ENCODE measurements at places on chromosomes 5 and 9.
A peak's percentile ranks its signal among the peaks of the same experiment; 100 is the strongest.

- DNase-seq = no peak
These were observed 316.1 kb downstream of the TLE1 start for GRCh38 chr9:81373294-81373693.

GRCh38 chr9:94805585-94805984, 79.1 kb downstream of the AOPEP start:
- DNase-seq = no peak

- DNase-seq = no peak
These were observed 3.9 kb upstream of the PLPP1 start for GRCh38 chr5:55538661-55539060.

GRCh38 chr5:87572611-87573010, 159.9 kb upstream of the CCNH start:
- no peak for DNase-seq

DNA sequence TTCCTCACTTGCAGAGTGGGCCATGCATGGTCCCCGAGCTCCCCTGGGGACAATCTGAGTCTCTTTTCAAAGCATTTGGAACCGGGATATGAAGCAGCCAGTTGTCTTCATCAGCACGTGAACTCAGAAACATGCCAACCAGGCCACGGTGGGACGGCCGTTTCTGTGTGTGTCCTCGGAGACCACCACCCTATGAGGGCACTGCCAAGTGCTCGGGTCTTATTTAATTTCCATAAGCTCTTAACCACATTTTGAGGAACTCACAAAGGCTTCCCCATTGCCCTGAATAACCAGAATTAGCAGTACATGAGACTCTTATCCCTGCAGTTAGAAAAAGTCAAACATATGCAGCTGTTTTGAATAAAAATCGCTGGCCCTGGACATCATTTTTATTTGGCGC, 60.1 kb downstream of the OTULIN start:
- no peak for DNase-seq

- peak; percentile 45 for DNase-seq
These were observed 1.3 kb upstream of the ZNF366 start for GRCh38 chr5:72508241-72509170.

- no peak for DNase-seq
These were observed 2.2 kb downstream of the DUSP1 start for GRCh38 chr5:172768573-172769341.

GRCh38 chr5:132774896-132775295, 2.1 kb downstream of the SEPTIN8 start:
- DNase-seq = no peak

- no peak for DNase-seq
These were observed 9.1 kb downstream of the SPATA31E1 start for GRCh38 chr9:87891754-87892153.

GRCh38 chr5:178237431-178238312, 5.1 kb upstream of the PHYKPL start:
- DNase-seq = no peak

GRCh38 chr5:168088410-168089173, 202.9 kb upstream of the WWC1 start:
- no peak for DNase-seq

GRCh38 chr5:112563169-112563826, 144.2 kb upstream of the EPB41L4A start:
- DNase-seq = no peak

GRCh38 chr9:107866711-107867311, 377.2 kb upstream of the KLF4 start:
- DNase-seq = no peak

DNA sequence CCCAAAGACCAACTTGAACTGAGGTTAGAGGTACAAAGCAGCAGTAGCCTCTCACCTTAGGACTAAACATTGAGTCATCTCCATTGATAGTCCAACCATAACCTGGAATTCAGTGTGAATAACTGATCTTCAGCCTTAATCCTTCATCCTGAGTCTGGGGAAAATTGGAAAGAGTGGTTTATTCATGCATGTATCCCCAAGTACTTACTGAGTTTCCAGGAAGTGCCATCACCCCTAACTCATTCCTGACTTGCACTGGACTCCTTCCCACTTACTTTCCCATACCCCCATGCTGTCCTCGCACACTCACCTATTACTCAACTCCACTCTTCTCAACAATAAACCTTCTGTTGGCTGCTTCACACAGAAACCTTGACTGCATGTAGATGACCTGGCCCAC, 161.4 kb upstream of the ZNF462 start:
- DNase-seq = no peak

- peak; percentile 37 for DNase-seq
These were observed 33.6 kb upstream of the GLIPR2 start for GRCh38 chr9:36102742-36103495.

DNA sequence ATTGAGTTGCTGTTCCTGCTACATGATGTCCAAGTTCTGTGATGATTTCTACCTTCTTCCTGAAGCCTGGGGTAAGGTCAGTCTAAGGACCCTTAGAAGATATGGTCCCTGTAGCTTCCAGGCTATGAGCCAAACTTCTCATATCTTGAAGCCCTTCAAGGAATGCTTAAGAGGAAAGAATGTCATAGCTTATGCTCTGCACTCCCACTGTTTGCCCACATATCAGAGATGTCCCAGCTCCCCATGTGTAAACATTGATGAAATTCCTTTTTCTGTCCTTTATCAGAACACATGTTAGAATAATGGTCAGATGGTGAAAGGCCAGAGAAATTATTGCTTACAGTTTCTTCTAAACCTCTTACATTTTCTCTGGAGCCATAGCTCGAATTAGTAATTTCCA, 41.4 kb upstream of the RUSC2 start:
- no peak for DNase-seq

DNA sequence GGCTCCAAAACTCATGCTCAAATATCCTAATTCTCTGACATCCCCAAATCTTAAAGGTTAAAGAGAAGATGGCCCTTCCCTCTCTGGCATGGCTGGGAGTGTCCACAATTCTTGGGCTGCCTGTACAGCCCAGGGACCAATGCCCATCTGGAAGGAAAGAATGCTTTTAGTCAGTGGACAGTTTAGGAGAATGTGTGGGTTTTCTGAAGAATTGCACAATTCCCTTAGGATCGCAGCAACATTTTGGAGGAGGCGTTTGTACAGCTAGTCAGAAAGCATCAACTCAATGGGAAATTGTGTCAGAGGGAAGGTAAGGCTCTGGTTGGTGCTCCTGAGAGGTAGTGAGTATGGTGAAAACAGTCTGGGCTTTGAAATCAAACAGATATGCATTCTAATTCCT, 15.0 kb downstream of the FAM193B start:
- no peak for DNase-seq

- DNase-seq = no peak
These were observed 56.1 kb downstream of the MED27 start for GRCh38 chr9:132023419-132024180.

GRCh38 chr9:75120686-75121085, 32.4 kb downstream of the OSTF1 start:
- DNase-seq = no peak

- no peak for DNase-seq
These were observed 54.5 kb downstream of the MAN2A1 start for GRCh38 chr5:109744261-109744660.

GRCh38 chr9:34985311-34985899, 4.1 kb upstream of the DNAJB5 start:
- DNase-seq = no peak

GRCh38 chr5:132009706-132010405, 1.6 kb downstream of the ACSL6 start:
- DNase-seq = no peak

DNA sequence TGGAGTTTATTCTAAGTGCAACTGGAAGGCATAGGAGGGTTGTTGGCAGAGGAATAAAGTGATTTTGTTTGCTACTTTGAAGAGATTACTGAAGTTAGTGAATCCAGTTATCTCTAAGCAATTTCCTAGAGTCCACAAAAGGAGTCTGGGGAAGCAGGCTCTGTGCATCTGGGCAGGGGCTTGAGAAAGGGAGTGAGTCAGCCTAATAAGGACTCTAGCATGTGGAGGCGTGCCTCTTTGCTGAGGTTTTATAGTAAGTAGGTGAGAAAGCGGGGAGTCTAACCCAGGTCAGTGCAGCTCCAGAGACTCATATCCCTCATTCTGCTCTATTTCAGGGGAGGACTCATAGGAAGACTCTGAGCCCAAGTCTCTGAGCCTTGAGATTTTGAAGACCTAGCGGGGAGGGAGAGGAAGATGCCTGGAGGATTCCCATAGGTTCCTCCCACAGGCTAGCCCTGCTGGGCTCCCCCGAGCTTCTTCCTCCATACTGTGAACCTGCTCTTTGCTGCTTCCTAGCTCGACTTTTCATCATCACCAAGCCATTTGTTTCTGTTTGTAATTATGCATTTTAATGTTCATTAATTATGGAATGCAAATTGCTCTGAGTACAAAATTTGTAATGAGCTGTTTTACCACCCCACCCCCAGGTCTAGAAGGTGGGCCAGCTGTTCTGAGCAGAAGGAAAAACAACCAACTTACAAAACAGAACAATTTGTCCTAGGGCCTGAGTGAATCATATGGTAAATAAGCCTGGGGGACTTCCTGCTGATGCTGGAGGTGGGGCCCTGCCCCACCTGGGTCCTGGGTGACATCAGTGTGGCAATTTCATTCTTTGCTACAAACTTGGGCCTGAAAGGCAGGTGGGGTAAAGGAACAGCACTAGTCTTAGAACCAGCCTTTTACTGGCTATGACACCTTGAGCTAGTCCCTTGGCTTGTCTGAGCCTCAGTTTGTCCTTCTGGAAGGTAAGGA, 150.2 kb downstream of the TRIM32 start:
- DNase-seq = no peak

- no peak for DNase-seq
These were observed 87.0 kb upstream of the CCL21 start for GRCh38 chr9:34796924-34797323.

GRCh38 chr9:131757549-131757948, 17.7 kb upstream of the RAPGEF1 start:
- DNase-seq = no peak

DNA sequence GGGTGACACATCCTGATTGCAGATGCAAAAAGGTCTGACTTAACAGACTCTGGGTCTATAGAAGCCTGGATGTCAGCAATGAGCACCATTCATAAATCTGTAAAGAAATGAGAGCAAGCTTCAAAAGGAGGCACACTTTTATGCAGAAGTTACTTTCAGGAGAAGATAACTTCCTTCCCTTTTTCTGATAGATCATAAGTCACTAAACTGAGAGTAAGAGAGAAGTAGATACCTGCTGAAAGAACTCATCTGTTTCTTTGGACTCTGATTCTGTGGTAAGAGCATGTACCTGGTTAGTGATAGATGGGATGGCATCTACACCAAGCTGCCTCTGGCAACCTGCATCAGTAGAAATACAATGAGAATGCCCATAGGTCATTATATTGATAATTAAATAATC, 525.6 kb downstream of the CETN3 start:
- DNase-seq = no peak

- no peak for DNase-seq
These were observed 7.5 kb upstream of the CMBL start for GRCh38 chr5:10315201-10315600.

DNA sequence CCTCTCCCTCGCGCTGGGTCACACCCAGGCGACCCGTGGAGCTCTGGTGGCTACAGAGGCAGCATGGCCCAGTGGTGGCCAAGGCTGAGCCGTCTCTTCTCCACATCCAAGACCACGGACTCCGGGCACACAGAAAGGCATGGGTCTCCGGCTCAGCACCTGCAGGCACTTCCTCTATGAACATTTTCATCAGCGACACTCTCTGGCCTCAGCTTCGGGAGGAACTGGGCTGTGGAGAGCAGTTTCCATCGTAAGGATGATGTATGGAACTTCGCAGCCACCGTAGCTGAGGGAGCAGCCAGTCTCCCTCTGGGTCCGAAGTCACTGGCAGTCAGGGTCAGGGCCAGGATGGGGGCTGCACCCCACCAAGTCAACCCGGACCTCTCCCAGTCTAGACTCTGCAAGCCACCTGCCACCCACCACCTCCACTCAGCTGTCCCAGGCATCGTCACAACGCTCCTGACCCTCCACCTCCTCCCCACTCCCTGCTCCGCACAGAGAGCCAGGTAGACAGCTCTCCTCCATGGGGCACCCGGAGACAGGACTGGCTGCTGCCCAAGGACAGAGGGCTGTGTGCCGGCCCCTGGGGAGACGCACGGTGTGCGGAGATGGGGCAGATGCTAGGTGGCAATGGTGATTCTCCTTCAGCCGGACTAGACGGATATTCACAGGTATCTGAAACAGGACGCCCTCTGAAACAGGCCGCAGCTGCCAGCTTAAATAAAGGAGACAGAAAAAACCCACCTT, 9.7 kb downstream of the QSOX2 start:
- DNase-seq = no peak

GRCh38 chr9:2494562-2494961, 127.0 kb upstream of the VLDLR start:
- no peak for DNase-seq
